ENCODE measurements at places on chromosomes 4 and X.

- DNase-seq = no peak
Observed at GRCh38 chr4:175641024-175641423, 171.0 kb downstream of the GPM6A start.

- no peak for DNase-seq
Observed at GRCh38 chrX:71671043-71671780, 3.9 kb downstream of the LOC101059915 start.

GRCh38 chr4:140807491-140808252, 51.5 kb upstream of the TBC1D9 start:
- DNase-seq = no peak

DNA sequence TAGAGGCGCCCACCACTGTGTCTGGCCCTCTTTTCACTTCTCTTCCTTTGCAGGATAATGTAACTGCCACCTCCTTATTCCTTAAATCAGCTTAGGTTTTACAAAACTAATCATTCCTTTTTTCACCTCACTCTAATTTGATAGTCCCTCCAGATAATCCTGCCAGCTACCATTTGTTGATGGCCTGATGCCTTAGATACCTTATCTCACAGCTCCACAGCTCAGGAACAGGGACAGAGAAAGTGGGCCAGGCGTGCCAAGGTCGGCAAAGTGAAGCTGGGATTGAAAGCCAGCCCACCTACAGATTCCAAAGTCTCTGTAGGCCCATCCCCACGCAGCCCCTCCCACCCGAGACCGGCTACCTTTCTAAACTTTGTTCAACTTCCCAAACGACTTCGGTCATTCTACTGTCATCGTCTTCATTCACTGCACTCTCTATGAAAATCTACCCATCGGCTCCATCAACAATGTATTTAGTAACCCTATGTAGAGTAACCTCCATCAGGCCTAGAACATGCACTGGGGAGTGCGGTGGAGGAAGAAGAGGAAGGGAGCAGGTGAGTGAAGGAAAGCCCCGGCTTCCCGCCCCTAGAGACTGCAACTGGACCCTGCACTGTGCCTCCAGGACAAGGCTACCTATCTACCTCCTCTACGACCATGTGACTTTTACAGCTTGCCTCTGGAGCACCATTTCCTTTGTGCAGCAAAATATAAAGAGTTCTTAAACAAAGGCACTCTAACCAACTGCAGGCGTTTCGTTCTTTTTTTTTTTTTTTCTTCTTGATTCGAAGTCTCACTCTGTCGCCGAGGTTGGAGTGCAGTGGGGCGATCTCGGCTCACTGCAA, 1.5 kb downstream of the CASP6 start:
- DNase-seq = peak; percentile 4

DNA sequence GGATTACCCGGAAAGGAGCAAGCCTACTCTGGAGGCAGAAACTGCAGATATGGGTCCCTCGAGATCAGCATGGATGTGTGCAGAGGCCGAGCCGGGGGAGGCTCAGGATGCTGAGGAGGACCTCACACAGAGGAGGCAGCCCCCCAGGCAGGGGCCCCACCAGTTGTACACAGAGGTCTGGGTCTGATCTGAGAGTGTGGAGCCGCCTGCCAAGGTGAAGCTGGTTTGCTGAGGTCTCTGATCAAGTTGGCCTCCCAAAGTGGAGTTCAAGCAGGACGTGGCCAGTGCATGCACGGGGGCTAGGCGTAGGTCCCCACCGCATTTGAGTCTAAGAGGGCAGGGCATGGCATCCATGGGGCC, 35.0 kb downstream of the ACOX3 start:
- no peak for DNase-seq

GRCh38 chr4:89299153-89299791, 8.3 kb downstream of the GPRIN3 start:
- no peak for DNase-seq

Measured in NCI-H1436 (cell line).